ENCODE measurements at places on chromosomes 12 and 14.

DNA sequence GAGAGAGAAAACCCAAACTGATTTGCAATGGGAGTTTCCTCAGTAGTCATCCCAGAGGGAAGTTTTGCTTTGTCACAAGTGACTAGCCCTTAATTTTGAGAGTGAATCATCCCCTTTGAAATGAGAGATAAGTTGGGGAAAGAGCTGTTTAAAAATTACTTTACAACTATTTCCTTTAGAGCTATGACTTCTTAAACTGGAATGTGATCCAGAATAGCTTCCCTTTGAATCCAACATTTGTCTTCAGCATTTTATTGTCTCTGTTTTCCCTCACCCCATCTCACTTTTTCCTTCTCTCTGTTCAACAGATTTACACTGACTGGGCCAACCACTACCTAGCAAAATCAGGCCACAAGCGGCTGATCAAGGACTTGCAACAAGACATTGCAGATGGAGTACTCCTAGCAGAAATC is 109.3 kb downstream of the NAV3 start:
- DNase-seq, result no peak

GRCh38 chr14:23916446-23916845 is 37.1 kb upstream of the DHRS4 start:
- no peak for DNase-seq

DNA sequence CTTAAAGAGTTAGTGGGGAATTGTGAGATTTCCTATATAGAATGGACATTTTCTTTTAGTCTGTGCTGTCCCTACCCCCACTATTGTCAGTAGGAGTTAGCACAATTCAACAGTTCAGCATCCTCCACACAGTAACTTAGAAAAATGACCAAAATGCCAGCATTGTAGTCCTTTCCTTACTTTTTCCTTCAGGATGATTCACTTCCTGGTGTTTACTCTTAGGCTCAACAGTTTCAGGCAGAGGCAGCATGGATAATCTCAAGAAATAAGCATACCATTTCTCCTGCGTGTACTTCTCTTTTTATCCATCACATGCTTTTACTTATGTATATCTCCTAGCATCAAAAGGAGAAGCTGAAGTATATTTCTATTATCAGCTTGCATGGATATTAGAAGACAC is 683.4 kb downstream of the SLC16A7 start:
- no peak for DNase-seq

DNA sequence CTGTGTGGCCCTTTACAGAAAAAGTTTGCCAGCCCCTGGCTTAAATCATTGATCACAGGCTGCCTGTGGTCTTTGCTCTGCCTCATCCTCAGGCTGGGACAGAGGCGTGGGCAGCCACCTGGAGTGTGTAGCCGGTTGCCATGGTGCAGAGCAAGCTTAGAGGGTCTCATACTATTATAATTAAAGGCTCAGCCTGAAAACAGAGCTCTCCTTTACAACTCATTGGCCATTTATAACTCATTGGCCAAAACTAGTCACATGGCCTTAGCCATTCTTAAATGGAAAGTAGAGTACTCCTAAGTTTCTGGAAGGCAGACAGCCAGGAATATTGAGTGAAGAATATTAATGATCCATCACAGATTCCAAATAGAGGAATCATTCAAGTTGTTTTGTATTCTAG is 3.0 kb downstream of the HSP90B1 start:
- no peak for DNase-seq

Data from thymus (tissue), 14 donors.